ENCODE measurements at places on chromosomes 11 and 22.

DNA sequence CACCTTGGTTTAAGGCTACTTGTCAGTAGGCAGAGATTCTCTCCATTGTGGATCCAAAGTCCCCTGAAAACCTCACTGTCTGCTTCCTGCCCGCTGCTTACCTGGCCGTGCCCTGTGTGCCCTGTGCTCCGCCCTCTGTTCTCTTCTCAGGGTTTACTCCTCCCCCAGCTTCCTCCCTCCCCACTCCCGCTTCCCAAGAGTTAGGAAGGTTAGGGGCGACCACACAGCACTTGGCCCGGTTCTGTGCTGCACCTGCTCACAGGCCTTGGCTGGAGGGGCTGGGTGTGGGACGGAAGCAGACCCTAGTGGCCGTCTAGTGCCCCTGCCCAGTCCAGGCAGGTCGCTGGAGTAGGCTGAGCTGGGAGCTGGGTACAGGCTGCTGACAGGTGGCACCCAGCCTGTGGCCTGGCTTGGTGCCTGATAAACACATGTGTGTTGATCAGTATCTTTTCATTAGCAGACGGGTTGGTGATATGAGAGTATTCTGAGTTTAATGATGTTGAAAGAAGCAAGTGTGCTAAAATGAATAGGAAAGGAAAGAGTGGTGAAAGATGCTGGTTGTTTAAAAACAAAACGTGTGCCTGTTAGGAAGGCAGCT is 40.5 kb downstream of the GRAMD4 start:
- no peak for DNase-seq

DNA sequence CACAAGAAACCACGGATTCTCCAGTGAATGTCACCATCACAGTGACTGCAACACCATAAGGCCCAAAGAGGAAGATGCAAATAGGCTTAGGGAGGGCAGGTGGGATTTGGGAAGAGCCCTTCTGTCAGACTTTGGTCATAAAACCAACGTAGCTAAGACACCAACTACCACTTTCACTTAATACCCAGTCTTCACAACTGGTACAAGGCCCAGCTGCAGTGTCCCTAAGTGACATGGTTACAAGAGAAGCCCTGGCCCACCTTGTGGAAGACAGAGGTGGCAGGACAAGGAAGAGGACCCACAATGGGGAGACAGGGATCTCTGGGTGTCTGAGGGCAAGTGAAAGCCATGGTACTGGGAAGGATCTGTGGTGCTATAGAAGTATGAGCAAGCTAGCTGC is 10.0 kb downstream of the VSIG10L2 start:
- no peak for DNase-seq

DNA sequence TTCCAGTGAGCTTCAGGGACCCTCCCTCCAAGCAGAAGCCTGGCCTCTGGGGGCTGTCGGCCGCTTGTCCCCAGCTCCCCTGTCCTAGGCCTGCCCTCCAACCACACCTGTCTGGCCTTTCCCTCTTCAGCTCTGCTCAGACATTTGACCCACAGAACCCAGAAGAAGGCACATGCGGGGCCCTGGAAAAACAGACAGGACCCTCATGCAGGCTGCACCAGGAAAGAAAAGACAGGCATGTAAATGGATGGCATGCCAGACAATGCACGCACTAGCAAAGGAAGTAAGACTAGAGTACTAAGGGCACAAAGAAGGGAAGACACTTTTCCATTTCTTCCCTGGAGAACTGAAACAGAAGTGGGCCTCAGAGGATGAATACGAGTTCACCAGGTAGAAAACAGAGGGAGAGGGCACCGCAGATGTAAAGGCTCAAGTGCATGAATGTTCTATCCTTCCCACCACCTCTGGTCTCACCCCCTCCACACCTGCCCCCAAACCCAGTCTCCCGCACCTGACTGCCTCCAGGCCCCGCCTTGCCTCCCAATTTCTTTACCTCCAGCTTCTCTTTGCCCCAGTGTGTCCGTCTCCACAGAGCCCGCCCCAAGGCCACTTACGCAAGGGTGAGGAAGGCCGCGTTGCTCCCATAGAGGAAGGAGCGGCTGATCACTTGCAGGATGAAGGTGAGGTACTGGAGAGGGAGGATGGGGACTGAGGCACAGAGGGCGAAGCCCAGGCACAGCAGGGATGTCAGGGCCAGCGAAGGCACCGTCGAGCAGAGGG is 17.4 kb downstream of the SLC43A3 start:
- no peak for DNase-seq

DNA sequence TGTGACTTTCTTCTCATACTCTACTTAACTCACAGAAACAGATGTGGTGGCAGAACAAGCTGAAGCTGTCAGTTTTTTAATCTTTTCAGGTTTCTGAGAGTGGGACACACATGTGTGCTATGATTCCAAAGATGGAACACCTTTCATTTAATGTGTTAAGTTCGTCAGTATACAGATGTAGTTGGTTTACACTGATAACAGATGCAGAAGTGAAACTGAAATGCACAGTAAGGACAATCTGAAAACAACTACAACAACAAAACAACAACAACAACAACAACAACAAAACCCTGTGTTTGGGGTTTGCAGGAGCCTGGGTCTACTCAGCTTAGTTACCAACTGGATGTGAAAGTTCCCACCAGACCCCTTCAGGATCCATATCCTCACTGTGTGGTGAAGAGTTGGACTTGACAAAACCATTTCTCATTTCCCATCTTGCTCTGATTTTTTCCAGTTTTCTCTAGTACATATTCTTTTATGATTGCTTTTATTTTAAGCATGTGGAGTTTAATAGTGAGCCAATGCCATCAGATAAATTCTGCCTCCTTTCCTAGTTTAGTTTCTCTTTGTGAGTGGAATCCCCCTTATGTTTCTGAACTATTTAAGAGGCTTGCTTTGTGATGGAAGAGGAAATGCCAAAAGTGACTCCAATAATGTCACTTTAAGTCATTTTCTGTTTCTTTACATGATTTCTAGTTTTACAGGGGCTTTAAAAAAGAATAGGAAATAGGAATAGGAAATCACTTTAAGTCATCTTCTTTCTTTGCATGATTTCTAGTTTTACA is 47.8 kb downstream of the ARHGAP42 start:
- no peak for DNase-seq

- no peak for DNase-seq
Measured at GRCh38 chr11:97943493-97943892, 1077.3 kb upstream of the CNTN5 start.

GRCh38 chr11:62539238-62539925 is 7.2 kb downstream of the AHNAK start:
- DNase-seq = peak; percentile 76

DNA sequence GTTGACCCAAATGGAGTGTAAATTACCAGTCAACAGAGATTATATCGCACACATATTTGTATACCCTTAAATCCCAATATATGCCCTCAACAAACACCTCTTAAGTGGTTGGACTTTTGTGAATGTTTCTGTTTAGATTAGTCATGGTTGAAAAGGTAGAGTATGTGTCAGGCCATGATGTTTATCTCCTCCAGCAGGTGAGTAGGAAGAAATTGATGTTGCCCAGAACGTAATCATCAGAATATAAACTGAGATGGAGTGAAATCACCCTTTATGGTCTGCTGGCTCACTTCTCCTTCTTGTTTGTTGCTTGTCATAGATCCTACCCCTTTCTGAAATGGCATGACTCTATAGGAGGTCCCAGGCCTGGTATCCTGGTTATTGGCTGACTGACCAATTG is 431.8 kb downstream of the ETS1 start:
- no peak for DNase-seq

GRCh38 chr22:49961005-49961600 is 531 bp downstream of the PIM3 start:
- DNase-seq = no peak

DNA sequence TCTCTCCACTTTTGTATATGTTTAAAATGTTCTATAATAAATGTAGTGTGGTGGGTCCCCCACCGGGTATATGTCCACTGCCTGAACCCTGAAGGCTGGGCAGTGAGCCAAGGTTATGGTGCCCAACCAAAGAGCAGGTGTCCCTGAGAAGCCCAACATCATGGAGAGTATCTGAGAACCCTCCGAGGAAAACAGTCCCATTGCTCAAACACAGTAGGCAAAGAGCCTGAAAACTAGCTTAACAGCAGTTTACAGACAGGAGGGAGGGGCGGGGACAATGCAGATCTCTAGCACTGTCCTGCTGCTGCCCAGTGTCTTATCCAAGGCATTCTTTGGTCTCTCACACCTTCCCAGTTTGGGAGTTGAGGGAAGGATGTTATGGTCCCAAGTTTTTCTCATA is 91.0 kb downstream of the TMPRSS5 start:
- DNase-seq = no peak

- no peak for DNase-seq
Measured at GRCh38 chr11:126459691-126460281, 104.3 kb downstream of the ST3GAL4 start.

GRCh38 chr11:74520927-74521665 is 27.6 kb upstream of the LIPT2 start:
- DNase-seq = no peak

DNA sequence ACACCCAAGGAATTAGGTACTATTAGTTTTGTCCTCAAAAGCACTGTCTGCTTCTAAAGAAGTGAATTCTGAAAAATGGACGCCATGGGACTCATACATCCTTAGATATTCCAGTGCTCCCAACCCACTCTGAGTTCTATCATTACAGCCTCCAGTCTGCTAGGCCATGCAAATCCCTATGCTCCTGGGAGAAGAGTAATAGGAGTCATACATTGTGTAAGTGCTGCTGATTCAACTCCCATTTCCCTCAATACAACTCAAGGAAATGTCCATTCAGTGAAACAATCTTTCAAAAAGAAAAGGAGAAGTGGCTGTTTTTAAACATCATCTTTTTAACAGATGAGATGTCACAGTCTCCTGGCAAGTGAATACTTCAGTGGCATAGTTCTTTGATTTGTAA is 590.2 kb upstream of the LRRC4C start:
- no peak for DNase-seq

GRCh38 chr11:37449146-37449545 is 851.1 kb upstream of the RAG2 start:
- DNase-seq = peak; percentile 35

- DNase-seq = no peak
Measured at GRCh38 chr11:17954395-17955252, 58.2 kb downstream of the SERGEF start.

- peak; percentile 12 for DNase-seq
Measured at GRCh38 chr11:31641477-31642062, 132.0 kb downstream of the ELP4 start.

DNA sequence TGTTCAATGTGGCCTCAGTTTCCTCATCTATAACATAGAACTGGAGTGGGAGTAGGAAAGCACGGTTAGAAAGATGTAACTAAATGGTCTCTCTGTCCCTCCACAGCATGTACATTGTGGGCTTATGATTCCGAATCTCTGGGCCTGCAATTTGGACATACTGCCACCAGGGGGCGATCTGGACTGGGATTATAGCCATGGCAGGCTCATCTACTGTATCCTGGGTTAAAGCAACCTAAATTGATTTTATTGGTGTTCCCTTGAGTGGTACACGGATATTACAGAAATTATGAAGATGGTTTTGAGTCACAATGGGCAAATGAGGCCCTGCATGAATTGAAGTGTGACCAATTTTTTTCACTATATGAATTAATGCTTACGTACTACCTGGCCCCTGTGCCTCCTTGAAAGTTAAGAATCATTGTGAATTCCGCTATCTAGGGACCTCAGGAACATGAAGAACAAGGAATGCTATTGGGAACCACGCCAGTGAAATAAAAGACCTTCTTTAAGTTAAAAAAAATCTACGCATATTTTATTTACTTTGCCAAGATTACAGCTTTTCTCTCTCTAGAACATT is 32.9 kb downstream of the TST start:
- no peak for DNase-seq

DNA sequence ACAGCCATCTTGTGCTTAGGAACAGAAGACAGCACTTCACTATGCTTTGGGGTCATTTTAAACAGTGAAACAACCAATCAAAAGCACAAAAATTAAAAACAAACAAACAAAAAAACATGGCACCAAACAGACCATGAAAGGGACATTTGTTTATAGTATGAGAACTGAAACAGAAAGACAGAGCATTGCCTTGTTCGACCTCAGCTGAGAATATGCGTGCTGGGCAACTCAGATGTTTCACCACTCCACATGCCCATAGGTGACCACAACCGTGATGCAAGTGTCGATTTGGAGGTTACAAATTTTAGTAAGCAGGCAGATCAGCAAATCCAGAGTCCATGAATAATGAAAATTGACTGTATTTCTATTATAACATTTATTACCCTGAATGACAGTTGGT is 30.0 kb downstream of the NNMT start:
- no peak for DNase-seq

- no peak for DNase-seq
Measured at GRCh38 chr11:80722629-80723028, 1281.8 kb upstream of the TENM4 start.

DNA sequence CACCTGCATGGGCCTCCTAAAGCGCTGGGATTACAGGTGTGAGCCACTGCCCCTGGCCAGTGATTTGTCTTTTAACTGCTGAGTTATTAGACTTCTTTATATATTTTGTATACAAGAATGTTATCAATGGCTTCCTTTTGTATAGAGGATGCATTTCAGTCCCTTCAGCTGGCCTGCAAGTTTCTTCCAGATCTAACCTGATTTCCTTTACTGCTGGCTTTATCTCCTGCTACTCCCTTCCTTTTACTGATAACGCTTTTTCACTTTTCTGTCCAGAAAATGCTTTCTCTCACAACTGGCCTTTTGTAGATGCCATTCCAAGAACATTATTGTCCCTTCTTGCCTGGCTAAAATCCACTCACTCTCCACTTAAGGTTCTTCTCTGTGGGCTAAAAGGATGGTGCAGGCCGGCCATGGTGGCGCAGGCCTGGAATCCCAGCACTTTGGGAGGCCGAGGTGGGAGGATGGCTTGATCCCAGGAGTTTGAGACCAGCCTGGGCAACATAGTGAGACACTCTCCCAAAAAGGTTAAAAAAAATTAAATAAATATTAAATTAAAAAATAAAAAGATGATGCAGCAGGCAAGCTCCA is 118.1 kb downstream of the NECTIN1 start:
- no peak for DNase-seq

GRCh38 chr11:61701242-61701886 is 21.2 kb downstream of the DAGLA start:
- DNase-seq = peak; percentile 22

DNA sequence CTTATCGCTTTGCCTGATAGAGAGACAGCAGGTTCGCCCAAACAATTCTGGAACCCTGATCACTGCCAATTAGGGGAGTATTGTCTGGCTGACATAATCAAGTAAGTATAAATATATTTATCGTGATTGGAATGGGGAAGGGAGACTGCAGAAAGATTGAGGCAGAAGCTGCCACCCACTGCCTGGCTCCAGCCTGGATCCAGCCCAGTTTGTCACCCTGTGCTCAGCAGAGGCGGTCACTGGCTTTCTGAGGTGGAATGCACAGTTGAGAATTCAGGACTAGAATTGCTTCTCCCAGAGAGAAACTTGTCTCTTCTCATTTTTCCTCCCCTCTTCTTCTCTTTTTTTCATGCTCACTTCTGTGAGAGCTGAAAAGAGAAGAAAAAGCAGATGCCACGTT is 25.9 kb downstream of the GRAP2 start:
- DNase-seq = no peak

GRCh38 chr22:46910624-46911023 is 148.2 kb downstream of the TBC1D22A start:
- DNase-seq = no peak

Measured in Caki2 (cell line).